ENCODE measurements at places on chromosomes 2 and 18.

- DNase-seq: no peak
Observed at GRCh38 chr2:174608866-174609214, 11.2 kb upstream of the WIPF1 start.

GRCh38 chr2:6909431-6910385 lies 7.5 kb upstream of the RNF144A start:
- DNase-seq: no peak

DNA sequence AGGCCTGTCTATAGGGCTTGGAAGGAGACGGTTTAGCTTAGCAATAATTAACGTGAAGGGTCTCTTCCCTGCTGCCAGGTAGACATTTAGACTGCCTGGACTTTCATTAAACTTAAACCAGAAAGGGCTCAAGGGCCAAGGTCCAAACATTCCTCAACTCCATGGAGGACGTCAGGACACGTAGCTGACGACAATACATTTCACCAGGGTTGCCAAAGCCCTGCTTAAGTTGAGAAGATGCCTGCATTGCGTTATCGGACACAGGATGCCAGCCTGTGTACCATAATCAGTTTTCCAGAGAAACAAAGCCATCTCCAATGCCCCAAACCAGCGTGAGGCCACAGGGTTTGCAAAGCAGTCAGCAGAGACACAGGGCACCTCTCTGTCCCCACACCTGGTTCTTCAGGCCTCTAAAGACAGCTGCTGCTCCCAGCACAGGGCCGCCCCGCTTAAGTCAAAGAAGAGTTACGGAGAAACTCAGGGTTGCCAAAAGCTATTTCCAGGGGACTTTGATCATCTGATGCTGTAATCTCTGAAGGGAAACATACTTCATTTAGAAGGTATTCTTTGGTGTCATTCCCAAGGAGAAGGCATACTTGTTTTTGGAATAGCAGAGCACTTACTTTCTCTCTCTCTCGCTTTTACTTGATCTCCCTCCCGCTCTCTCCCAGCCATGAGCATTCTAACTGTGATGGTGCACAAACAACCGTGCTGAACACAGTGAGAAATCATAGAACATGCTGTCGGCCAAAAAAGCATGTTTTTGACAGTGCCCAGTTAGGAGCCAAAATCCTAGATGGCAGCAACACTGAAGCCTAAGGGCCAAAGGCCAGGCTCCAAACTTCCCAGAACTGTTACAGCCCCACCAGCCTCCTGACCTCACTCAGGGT lies 46.0 kb downstream of the TTC32 start:
- no peak for DNase-seq

GRCh38 chr18:72086421-72086820 lies 457.7 kb downstream of the CBLN2 start:
- DNase-seq: no peak

- no peak for DNase-seq
Observed at GRCh38 chr2:128245813-128246212, 72.9 kb downstream of the HS6ST1 start.

DNA sequence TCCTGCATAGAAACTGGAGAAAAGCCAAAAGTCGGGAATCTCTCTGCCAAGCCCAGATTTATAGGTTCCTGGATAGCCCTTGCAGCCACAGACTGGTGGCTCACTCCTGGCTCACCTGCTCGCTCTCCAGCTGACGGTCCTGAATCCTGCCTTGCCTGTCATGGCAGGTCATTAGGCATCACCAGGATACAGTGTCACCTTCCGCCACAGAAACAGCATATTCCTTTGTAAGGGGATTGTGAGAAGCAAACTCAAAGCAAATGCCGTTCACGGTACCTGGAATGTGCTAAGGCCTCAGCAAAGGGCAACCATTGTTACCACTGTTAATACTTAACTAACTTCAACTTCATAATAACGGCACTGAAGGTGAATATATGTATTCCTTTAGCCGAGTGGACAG lies 57.1 kb upstream of the GPR45 start:
- DNase-seq: no peak

DNA sequence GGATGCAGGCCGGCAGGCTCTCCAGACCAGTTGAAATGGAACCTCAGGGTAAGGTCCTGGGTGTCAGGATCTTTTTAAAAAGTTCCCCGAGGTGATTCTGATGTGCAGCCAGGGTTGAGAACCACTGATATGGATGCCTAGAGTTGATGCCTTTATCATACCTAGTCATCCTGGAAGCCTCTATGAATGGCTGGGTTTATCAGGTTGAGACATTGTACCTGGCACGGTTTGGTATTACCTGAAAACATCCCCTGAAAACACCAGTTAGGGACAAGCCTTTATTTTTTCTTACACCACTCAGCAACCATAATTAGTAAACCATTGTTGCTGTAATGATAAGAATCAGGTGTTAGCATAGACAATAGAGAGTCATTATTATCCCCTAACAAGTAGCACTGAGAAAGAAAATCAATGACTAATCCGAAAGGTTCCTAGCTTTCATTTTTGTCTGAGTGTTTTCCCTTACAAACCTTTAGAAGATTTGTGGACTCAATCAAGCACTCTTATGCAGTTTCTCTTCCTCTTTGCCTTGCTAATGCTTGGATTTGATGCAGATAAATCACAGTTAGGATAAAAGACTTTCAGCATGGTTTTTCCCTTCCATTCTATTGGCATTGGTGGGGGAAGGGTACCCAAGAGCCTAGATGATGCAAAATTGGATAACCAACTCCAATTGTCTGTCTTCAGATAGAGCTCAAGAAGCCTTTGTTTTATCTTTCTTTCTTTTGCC lies 116.5 kb upstream of the LYPD6 start:
- no peak for DNase-seq

GRCh38 chr2:55009277-55010060 lies 40.8 kb downstream of the RTN4 start:
- no peak for DNase-seq

DNA sequence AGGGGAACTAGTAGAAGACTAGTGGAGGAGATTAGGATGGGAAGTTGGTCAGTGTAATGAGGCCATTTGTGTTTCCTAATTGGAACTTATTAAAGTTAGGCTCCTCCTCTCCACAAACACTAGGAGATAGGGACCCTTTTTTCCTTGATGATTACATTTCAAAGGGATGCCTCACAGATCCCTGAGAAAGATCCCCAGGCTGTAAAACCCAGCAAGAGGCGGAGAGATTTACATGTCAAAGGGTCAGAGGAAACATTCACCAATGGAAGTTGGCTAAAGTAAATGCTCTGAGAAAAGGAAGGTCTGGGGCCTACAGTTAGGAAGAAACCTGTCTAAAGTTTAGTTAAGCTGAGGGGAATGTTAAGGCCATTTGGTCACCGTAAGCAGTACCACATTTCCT lies 1.4 kb upstream of the CCDC85A start:
- DNase-seq: no peak

GRCh38 chr2:234044157-234044556 lies 6.3 kb upstream of the SPP2 start:
- DNase-seq: no peak

DNA sequence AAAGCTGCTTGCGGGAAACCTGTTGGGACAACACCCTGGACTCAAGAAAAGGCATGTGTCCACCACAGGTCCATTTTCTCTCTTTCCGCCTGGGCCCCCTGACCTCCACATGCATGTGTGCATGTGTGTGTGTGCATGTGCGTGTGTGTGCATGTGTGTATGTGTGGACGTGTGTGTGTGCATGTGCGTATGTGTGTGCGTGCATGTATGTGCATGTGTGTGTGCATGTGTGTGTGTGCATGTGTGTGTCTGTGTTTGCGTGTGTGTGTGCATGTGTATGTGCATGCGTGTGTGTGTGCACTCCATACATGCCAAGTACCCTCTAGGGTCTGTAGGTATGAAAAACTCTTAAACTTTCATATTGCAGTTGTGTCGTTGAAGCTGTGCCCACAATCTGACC lies 16.3 kb downstream of the CAPN14 start:
- no peak for DNase-seq

DNA sequence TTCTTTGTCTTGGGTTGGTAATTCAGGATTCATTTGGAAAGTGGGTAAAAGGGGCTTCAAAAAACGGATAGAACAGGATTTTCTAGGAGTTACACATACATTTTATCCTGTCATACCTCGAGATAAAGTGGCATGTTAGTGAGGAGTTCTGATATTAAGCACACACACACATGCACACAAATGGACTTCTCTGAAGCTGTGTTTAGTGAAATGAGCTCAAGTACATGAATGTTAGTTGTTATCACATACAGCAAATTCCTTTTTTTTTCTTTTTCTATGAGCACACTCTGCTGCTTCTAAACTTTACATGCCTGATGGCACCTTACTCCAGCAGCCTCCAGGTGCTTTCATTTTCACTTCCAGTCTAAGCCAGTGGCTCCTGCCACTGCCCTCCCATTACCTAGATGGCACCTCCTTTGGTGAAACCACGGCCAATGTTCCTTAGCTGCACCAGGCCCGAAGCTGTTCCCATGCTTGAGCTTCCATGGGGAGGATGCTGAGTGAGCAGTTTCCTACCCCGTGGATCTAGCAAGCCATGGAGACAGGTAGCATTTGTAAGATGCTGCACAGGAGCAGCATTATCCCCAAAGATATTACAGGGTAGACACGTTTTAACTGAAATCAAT lies 49.7 kb downstream of the STAT1 start:
- no peak for DNase-seq

- no peak for DNase-seq
Observed at GRCh38 chr2:191012845-191013681, 908 bp downstream of the STAT1 start.

- DNase-seq: no peak
Observed at GRCh38 chr2:154556146-154556545, 142.3 kb upstream of the KCNJ3 start.

DNA sequence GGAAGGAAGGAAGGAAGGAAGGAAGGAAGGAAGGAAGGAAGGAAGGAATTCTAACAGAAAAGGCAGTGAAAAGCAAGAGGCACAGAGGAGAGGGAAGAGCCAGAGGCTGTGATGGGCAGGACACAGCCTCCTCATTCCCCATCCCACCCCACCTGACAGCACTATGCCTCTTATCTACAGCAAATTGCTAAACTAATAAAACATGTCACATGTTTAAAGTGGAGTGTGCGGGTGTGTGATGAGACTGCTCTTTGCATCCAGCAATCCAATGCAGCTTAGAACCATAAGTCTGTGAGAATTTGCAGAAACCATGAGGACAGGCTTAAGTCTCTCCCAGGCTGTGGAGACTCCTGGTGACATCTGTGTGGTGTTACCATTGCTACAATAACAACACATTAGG lies 108.4 kb upstream of the ALK start:
- no peak for DNase-seq

- no peak for DNase-seq
Observed at GRCh38 chr2:152154462-152154861, 21.1 kb downstream of the STAM2 start.

- no peak for DNase-seq
Observed at GRCh38 chr2:43333656-43334144, 107.3 kb upstream of the ZFP36L2 start.

- no peak for DNase-seq
Observed at GRCh38 chr18:25453556-25454269, 101.7 kb upstream of the ZNF521 start.
